ENCODE measurements at places on chromosomes 2 and 18.
A peak's percentile ranks its signal among the peaks of the same experiment; 100 is the strongest.

GRCh38 chr2:36235882-36236281 lies 119.7 kb upstream of the CRIM1 start:
- no peak for DNase-seq

GRCh38 chr2:11248-11941 lies 34.9 kb downstream of the FAM110C start:
- DNase-seq: no peak

- DNase-seq: no peak
These were observed 476.3 kb upstream of the VWC2L start for GRCh38 chr2:213934560-213934959.

GRCh38 chr2:151071382-151071781 lies 190.3 kb downstream of the RBM43 start:
- DNase-seq: peak; percentile 68

DNA sequence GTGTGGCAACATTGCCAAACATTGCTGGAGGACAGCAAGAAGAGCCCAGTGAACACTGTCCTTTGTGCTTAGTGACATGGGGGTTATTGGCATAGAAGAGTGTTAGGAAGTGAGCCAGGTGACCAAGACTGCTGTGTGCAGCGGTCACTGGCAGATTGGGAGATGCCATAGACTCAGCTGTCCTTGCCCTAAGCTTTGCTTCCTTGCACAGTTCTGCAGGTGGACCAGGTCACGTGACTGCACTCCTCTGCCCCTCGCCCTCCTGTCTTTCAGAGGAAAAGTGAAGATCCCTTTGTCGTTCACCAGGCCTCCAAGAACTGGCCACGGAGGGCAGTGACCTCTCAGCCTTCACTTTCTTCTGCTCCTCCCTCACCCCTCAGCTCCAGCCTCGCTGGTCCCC lies 215.6 kb upstream of the SMIM21 start:
- DNase-seq: no peak

GRCh38 chr18:3340015-3340681 lies 78.2 kb downstream of the MYL12B start:
- peak; percentile 66 for DNase-seq

DNA sequence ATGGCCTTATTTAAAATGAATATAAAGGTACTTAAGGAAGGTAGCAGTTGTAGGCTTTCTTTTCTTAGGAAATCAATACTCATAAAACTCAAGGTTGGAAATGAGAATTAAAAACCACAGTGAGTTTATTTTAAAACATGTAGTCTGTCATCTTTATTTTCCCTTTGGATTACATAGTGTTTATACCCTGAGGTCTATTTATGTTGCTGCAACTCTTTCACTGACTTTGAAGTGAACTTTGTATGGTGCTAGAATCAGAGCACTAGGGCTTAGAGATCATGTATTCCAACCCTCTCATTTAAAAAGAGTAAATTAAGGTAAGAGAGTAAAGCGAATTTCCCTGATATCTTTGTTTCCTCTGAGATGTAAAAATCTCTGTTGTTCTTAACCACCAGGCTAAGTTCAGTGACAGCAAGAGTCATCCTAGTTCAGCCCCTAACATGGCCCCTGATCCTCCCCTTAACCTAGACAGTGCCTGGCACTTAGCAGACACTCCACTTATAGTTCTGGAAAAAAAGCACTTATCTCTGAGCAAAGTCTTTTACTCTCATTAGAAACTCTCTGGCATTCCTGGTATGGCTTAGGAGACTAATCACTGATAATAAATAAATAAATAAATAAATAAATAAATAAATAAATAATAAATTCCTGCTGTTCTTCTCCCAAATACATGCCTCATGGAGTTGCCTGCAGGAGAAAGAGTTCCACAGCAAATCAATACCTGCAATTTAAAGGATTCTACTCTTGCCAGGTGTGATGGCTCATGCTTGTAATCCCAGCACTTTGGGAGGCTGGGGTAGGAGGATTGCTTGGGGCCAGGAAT lies 33.0 kb upstream of the PPP1R1C start:
- DNase-seq: no peak

DNA sequence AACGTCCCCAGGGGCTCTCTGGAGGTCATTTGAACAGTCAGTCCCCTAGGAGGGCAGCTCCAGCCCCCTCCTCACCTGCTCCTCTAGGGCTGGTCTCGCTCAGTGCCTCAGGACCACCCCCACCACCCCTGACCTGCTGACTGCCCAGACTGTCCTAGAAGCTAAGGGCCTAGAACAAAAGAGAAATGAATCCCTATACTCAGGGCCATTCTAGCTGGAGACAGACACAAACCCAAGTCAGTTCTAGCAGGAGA lies 83.0 kb downstream of the HS1BP3 start:
- no peak for DNase-seq

DNA sequence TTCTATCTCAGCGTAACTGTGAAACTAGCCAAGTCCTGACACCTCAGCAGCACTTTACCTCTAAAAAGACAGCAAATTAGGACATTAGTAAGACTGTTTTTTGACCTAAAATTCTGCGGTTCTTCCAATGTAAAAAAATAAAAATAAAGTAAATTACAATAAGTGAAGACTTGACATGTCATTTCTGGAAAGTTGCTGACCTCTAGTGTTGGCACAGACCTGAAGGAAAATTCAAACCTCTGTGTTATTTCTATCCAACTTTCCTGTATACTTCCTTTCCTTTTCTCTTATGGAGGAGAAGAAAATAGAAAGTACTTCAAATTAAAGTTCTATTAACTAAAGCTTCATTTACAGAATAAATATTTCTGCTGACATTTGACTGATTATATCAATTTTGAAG lies 110.6 kb downstream of the TMEM182 start:
- no peak for DNase-seq

DNA sequence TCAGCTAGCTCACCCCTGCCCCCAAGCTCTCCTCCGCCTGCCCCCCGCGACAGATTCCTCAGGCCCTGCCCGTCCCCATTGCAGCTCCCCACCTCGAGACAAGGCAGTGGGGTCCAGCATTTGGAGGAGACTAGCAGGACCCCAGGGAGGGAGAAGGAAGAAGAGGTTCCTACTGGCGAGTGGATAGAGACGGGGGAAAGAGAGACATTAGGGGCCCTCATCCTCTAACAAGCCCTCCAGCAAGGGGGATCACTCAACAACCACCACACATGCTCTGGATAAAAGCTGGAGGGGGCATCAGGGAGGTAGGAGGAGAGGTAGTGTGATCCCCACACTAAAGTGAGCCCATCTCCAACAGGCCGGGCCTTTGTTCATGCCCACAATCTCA lies 8.9 kb upstream of the TNS1 start:
- no peak for DNase-seq

- DNase-seq: no peak
These were observed 23.0 kb upstream of the HS6ST1 start for GRCh38 chr2:128341621-128342020.

- DNase-seq: peak; percentile 99
These were observed 98.6 kb downstream of the IRS1 start for GRCh38 chr2:226701052-226701451.

GRCh38 chr2:59957504-59957903 lies 596.0 kb downstream of the BCL11A start:
- DNase-seq: no peak

GRCh38 chr2:222357930-222358329 lies 59.1 kb upstream of the PAX3 start:
- no peak for DNase-seq

DNA sequence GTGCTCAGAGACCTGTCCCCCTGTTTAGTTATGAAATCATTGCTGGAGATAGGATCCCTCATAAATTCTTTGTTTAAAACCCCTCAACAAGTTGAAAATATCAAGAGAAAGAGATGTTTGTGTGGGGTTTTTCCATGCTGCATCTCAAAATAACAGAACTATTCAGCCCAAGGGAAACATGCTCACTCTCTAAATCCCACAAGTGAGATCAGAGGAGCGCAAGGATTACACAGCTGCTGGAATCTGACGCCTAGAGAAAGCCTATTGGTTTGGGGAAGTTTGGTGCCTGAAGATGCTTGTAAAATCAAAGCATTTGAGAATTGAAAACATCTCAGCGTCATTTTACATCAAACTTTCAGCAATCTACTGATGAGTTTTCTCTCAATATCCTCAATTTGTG lies 7.9 kb downstream of the FSHR start:
- no peak for DNase-seq

GRCh38 chr2:149538138-149538833 lies 49.3 kb downstream of the MMADHC start:
- no peak for DNase-seq

DNA sequence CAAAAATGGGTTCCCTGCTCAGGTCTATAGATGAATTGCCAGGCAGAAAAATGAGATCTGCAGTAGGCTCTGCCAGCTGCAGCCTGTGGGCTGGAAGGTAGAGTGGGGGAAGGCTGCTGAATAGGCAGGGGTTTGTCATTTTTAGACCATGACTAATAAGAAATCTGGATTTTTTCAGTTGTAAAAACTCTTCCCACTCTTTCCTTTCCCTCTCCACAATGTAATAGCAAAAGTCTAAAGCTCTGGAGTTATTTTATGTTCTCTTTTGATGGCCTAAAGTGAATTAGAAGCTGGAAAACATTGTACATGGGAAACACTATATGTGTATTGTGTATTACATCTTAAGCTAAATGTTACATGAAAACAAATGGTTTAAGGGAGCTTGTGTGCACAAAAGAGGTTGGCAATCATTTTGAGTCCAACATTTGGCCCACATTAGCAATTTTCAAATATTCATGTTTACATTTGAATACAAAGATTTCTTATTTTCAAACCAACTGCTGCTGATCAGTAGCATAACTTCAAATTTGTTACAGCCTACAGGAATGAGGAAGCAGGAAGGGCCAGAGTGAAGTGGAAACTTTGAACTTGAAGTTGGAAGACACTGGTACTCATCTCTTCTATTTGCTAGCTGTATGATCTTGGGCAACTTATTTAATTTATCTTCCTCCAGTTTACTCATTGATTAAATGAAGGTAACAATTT lies 407.1 kb downstream of the SLC4A3 start:
- DNase-seq: peak; percentile 65

DNA sequence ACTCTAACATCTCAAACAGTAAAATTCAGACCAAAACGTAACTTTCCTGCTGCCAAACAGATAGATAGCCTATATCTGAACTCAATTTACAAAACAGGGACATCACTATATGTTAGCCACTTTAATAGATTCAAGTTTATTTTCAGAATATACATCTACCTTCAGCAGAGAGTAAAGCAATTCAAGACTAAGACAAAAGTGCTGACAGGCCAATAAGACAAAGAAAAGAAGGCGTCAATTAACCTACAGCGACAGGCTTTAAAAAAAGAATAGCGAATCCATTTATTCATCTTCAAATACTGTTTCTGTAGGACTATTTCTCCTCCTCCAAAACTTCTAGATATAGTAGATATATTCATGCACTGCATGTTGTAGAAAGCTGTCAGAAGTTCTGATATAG lies 333.0 kb downstream of the GRB14 start:
- DNase-seq: no peak

GRCh38 chr2:222160944-222161343 lies 137.9 kb downstream of the PAX3 start:
- no peak for DNase-seq

- DNase-seq: no peak
These were observed 38.1 kb upstream of the OTOS start for GRCh38 chr2:240178564-240178963.
